ENCODE measurements at places on chromosomes 12 and 14. TPM values are rescaled to one million over a fixed set of nuclear protein-coding genes. Genes with fewer than 3 reads are reported as not detected.

GRCh38 chr14:93997916-93998870, 1.1 kb downstream of the CCDC197 start:
- DNase-seq: no peak

DNA sequence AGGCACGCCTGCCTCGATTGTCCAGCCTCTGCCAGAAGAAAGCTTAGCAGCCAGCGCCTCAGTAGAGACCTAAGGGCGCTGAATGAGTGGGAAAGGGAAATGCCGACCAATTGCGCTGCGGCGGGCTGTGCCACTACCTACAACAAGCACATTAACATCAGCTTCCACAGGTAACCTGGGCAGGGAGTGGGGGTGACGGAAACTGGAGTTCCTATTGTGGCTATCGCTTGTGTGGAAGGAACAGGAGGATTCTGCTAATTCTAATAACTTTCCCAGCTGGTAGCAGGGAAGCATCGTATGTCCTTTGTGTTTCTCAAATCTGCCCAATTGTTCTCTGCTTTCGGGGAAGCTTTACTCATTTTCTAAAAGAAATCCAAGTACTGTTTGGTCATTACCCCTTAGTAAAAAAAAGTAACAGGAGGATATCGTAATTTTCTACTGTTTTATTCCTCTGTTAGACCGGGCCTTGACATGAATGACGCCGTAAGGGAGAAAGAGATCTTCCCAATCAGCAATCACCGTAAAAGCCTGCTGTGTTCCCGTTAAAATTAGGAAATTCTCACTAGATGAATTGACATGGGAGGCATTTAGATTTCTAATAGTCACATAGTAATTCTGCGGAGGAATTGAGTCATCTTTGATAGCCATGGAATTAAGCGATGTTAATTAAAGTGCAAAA, 449 bp downstream of the THAP2 start:
- no peak for DNase-seq

GRCh38 chr14:78785265-78785664, 615.1 kb downstream of the NRXN3 start:
- no peak for DNase-seq

GRCh38 chr12:20368651-20369304, 441 bp downstream of the PDE3A start:
- peak; percentile 69 for DNase-seq

DNA sequence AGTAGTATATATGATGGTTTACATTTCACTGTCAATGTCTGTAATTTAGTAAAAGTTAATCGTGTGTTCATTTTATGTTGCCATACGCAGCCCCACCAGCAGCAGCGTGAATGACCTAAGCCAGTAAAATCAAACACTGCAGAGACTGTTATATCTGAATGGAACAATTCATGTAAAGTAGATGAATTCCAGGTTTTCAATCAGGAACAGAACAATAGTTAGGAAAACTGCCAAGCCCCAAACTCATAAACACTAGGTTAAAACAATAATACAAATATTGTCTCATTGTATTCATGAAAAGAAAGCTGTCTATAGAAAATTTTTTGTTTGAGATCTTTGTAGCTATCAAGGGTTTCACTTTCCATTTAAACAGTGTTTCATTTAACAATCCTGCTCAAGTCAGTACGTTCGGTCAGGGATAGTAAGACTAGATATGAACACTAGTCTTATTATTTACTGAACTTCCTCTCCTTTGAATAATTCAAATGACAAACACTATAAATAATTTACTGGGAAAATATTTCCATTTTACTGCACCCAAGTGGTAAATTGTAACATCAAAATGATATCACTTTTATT, 256.8 kb upstream of the FLRT2 start:
- no peak for DNase-seq

GRCh38 chr14:35346738-35347322, 54.6 kb downstream of the PSMA6 start:
- no peak for DNase-seq

DNA sequence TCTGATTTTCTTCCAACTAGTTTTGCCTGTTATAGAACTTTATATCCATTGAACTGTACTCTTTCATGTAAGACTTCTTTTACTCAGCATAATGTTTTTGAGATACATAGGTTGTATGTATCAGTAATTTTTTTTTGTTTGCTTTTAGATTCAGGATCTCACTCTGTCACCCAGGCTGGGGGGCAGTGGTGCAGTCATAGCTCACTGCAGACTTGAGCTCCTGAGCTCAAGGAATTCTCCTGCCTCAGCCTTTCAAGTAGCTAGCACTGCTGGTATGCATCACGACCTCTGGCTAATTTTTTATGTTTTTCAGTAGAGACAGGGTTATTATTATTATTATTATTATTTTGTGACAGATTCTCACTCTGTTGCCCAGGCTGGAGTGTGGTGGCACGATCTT, 65.0 kb upstream of the DDHD1 start:
- peak; percentile 23 for DNase-seq

DNA sequence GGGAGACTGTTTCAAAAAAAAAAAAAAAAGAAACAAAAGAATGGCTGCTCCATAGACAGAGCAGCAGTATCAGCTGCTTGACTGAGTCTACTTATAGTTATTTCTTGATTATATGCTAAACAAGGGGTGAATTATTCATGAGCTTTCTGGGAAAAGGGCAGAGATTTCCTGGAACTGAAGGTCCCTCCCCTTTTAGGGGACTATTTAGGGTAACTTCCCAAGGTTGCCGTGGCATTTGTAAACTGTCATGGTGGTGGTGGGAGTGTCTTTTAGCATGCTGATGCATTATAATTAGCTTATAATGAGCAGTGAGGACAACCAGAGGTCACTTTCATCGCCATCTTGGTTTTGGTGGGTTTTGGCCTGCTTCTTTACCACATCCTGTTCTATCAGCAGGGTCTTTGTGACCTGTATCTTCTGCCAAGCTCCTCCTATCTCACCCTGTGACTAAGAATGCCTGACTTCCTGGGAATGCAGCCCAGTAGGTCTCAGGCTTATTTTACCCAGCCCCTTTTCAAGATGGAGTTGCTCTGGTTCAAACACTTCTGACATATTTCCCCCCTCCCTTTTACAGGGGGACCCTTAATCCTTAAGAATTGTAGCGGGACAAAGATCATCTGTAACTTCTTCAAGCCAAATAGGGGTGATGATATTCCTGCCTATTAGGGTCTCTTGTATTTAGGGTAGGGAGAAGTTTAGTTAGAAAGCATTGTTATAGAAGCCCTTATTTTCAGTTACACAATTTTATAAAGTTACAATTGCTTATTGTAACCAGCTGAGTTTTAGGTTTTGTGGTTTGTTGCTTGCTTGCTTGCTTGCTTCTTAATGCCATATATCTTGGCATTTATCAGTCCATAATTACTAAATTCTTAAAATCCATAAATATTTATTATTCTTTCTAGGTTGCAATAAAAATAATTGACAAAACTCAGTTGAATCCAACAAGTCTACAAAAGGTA, 42.5 kb downstream of the MARK3 start:
- no peak for DNase-seq

- peak; percentile 82 for DNase-seq
These were observed 386.8 kb downstream of the BCAT1 start for GRCh38 chr12:24561882-24562770.

DNA sequence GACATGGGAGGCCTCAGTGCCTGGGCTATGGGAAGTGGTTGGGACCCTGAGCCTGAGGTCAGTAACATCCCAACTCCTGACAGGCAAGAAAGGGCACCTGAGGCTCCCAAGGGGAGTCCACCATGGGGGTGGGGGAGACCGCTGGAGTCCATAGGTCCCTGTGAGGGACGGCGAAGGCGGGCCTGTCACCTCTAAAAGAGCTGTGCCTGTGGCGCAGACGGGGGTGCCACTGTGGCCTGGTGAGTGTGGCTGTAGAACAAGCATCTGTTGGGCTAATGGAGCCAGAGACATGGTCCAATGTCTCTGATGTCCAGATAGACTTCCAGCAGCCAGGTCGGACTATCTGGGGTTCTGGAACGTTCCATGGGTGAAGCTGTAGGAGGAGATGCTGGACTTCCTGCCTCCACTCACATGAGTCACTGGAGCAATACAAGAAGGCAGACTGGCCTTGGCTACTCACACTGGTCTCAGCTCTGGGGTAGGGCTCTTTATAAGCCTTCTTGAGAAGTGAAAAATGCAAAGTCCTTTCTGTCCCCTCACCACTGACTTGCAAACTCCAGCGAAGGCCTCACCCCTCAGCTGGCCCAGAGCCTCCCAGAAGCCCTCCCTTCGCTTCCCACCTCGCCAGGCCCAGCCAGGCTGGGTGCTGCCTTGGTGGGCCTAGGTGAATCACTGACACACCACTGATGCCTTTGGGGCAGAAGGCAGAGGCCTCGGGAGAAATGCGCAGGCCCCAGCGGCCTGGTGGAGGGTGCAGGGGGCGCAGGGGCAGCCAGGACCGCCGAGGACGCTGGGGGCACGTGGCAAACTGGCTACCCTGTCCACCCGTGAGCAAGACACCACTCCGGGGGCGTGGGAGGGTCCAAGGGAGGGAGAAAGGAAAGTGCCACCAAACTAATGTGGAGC, 1.1 kb upstream of the TRAF3 start:
- peak; percentile 20 for DNase-seq

DNA sequence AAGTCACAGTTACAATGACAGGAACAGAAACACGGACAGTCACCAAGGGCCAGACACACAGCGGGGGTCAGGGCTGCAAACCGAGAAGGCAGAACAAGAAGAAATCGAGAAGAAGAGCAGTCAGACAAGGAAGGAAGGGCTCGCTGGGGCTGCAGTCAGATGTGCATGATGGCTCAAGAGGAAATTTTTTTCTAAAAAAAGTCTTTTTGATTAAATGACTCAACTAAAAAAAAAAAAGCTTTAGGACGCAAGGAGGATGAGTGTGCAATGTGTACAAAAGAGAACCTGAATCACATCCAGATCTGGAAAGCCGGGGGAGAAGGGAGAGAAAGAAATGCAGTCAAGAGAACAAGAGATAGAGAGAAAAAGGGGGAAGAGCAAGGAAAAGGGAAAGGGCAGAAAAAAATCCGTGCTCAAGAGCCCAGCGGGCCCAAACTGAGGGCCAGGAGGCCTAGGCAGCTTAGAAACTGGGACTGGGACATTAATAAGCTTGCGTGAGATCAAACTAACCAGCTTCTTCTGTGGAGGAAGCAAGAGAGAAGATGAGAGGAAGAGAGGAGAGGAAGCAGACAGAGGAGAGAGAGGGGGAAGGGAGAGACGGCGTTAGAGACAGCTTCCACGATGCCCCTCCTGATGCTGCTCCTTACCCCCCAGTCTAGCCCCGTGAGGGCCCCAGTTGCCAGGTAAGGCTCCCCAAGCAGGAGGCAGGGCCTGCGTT, 6.7 kb downstream of the IFFO1 start:
- peak; percentile 59 for DNase-seq

- no peak for DNase-seq
These were observed 173.4 kb downstream of the KITLG start for GRCh38 chr12:88406905-88407304.

- peak; percentile 15 for DNase-seq
These were observed 20.1 kb upstream of the TBK1 start for GRCh38 chr12:64431791-64432190.

DNA sequence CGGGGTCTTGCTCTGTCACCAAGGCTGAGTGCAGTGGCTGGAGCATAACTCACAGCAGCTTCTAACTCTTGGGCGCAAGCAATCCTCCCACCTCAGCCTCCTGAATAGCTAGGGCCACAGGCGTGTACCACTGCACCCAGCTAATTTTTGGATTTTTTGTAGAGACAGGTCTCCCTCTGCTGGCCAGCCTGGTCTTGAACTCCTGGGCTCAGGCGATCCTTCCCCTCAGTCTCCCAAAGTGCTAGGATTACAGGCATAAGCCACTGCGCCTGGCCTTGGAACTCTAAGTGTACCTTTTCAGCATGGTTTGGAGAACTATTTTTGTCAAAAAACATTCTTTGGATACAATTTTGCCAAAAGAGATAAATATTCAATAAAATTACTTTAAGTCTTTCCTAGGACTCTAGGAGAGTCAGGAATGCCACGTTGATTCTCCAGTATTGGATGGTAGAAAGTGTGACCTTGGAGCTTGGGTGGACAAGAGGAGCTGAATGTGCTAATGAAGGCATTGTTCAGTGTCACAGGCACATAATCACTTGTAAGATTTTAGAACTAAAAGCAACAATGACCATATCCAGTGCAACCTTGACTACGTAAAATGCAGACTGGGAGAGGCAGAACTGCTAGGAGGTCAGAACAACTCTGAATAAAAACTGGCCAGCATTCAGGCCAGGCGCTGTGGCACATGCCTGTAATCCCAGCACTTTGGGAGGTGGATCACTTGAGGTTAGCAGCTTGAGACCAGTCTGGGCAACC, 2.8 kb downstream of the SRSF9 start:
- peak; percentile 42 for DNase-seq

DNA sequence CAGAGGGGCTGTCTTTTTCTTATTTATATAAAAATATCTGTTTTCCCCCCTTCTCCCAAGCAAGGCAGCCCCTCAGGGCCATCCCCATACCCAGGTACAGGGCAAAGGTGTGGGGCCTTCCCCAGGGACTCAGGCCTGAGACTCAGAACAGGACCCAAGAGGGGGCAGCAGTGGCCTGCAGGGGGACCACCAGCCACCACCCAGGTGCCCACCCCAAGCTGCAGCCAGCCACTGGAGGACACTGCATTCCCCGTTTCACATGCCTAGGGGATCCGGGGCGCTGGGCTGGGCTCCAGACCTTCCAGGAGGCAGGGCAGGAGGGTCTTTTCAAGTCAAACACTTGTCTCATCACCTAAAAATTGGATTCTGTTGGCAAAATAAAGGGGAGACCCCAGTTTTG, 83.3 kb downstream of the SCARB1 start:
- DNase-seq: no peak

DNA sequence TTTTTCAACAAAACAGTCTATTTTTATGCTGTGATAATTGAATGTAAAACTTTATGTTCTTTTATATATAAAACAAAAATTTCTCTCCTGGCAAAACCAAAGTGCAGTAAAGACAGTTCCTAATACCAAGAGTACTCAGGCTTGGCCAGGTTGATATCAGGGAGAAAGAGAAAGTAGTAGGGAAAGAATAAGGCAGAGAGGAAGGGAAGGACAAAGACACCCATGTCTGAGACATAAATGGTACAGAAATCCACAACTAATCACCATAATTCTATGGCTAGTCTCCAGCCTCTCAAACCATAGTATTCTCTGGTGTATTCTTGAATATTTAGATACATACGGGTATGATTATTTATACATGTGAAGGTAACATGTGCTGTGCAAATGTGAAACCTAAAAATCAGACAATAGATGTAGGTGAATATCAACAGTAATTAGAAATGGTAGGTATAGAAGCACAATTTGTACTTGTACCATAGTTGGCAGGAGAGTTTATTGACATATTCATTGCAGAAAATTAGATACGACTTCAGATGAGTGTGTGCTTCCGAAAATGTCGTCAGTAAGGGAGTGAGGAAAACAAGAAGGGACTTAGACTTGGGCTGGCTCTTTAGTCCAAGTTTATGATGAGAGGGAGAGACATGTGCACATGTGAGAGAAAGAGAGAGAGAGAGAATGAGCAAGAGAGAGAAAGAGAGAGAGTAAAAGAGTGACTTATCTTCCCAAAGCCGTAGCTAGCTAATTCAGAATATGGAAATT, 230.8 kb upstream of the NPAS3 start:
- DNase-seq: no peak

HHIPL1 gene
- 12.0 TPM for total RNA-seq

RCOR1 gene
- 10.4 TPM for total RNA-seq

AP5M1 gene
- total RNA-seq: 23.8 TPM

KTN1 gene
- total RNA-seq: 103 TPM

GLT8D2 gene
- total RNA-seq: 56.1 TPM

DAD1 gene
- 160 TPM for total RNA-seq

PTPRB gene
- total RNA-seq: 29.4 TPM
